AG09309 (cell line): ENCODE measurements at places on chromosomes 16 and 17.

- DNase-seq: no peak
Observed at GRCh38 chr17:44760474-44761308, 1.9 kb downstream of the ADAM11 start.

GRCh38 chr17:39573447-39574298 is 34.0 kb downstream of the NEUROD2 start:
- DNase-seq: no peak

DNA sequence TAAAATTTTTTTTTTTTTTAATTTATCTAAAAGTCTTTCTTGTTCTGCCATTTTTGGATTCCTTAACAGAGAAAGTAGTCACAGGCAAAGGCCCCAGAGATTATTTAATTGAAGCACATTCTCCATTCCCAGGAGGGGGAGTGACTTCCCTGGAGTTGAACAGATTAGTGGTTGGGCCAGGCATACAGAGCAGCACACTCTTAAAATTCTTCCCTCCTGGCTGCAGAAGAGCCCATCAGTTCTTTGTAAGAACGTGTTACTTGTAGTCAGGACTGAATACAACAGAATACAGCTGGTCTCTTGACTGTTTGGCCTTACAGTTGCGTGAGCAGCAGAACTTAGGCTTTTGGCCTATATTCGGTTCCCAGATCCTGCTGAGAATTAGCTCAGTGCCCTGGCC is 1.8 kb downstream of the ALKBH5 start:
- no peak for DNase-seq

DNA sequence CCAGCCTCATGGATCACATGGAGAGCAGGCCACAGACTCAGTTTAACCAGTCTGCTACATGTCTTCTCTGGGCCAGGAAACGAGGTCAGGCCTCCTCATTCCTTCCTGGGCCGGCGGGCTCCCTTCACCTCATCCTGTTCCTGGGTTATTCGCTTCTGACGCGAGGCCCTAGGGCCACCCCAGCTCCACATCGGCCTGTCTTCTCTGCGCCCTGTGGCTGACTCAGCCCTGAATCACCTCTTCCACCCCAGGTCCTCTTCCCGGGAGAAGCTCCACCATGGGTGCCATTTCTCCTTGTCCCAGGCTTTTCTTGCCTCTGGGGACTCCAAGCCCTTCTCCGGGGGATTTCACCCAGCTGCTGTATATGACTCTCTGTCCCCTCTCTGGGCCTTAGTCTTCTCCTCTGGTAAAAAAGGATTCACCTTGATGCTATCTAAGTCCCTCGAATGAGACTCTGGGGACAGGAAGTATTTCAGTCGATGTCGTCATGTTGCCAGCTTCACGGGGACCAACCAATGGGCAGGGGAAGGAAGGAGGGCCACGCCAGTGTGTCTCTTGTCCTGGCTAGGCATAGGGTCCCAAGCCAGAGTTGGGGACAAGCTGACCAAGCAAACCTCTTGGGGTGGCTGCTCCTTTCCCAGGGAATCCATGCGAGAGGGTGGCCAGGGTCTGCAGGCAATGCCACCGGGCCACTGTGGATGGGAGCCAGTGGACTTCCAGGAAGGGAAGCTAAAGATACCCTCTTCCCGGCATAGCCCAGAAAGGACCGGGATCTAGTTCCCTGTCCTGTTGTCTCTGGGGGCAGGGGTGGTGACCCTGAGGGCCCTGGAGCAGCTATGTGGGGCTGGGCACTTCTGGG is 58.7 kb downstream of the SOCS3 start:
- no peak for DNase-seq

- DNase-seq: no peak
Observed at GRCh38 chr17:56779322-56779721, 54.4 kb downstream of the C17orf67 start.

GRCh38 chr16:50878966-50879615 is 137.2 kb downstream of the CYLD start:
- no peak for DNase-seq

- no peak for DNase-seq
Observed at GRCh38 chr16:79253100-79253631, 347.4 kb downstream of the MAF start.

DNA sequence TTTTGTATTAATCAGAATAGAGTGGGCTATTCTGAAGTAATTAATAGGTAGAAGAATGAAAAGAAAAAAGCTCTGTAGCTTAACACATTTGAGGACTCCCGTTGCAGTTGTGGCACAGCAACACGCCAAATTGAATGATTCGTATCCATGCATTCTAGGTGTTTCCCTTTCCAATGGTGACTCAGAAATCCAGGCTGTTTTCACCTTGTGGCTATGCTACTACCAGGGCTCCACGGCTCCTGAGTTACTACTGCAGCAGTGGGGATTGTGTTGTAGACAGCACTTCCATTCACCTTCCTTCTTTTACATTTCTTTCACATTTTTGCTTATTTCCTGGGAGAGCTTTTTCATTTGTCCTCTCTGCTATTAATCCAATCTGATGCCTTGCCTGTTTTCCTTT is 1616.4 kb downstream of the CDH8 start:
- DNase-seq: no peak

DNA sequence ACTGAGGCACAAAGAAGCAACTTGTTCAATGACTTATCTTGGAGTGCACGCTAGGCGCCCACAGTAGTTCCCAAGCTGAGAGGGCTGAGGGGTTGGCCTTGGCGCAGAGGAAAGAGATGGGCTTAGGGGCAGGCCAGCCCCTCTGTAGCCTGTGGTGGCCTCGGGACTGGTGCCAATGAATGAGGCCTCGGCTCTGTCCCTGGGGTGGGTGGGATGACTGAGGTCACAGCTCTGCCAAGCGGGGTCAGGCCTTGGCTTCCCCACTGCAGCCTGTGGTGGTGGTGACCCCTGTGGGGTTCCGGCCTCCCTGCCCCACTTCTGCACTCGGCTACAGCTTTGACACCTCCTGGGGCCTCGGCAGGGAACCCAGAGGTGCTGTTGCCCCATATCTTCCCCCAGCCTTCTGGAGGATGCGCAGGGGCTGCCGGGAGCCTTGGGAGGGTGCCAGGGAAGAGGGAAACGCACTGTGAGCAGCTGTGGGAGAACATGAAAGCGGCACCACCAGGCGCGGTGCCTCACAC is 46.0 kb downstream of the BEAN1 start:
- DNase-seq: no peak

GRCh38 chr17:55625521-55625920 is 97.1 kb downstream of the TMEM100 start:
- DNase-seq: no peak

GRCh38 chr17:78019976-78020716 is 61.6 kb downstream of the TNRC6C start:
- no peak for DNase-seq

DNA sequence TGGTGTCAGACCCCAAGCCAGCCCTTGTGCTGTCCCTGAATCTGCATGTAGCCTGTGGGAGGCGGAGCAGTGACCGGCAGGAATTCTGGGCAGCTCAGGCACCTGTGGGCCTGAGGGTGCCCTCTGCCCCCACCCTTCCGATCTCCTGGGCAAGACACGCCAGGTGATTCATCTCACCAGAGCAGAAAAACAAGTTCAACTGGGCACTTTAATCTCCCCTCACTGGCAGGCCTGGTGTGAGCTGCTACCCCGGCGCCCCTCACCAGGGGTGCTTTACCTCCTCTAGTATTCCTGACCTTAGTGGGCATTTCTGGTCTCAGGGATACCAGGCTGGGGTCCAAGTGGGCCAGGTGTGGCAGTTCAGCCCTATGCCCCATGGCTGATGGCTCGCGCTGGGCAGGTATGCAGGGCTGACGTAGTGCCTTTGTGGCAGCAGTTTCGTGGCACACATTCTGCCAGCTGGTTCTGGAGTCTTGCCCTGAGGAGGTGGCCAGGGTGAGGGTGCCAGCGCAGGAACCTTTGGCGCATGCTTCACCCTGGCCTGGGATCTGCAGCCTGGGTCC is 6.0 kb downstream of the ERBB2 start:
- no peak for DNase-seq

GRCh38 chr16:51210087-51210486 is 59.0 kb upstream of the SALL1 start:
- no peak for DNase-seq

DNA sequence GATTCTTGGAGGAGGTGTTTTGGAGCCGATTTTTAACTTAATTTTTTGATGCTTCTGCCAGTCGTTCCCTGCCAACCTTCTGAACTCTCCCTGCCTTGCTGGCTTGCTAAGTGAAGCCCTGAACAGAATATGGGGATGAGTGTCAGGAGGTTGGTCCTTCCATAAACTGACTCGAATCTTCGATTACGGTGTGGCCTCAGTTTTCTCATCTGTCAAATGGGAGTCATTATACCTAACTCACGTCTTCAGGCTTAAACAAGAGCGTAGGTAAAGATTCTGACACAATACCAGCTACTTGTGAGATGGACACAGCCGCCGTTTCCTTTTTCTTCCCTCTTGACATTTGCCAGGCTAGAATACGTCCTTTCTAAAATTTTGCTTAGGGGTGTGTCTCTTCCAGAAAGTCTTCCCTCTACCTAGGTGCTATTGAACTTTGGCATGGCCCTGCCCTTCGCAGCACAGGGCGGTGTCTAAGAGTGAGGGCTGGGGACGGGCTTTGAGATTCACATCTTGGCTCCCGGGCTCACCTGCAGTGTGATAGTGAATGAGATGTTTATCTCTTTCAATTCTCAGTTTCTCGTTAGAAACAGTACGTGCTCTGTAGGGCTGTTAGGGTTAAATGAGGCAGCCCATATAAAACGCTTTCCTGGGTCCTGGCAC is 190.6 kb upstream of the SDK2 start:
- DNase-seq: no peak

DNA sequence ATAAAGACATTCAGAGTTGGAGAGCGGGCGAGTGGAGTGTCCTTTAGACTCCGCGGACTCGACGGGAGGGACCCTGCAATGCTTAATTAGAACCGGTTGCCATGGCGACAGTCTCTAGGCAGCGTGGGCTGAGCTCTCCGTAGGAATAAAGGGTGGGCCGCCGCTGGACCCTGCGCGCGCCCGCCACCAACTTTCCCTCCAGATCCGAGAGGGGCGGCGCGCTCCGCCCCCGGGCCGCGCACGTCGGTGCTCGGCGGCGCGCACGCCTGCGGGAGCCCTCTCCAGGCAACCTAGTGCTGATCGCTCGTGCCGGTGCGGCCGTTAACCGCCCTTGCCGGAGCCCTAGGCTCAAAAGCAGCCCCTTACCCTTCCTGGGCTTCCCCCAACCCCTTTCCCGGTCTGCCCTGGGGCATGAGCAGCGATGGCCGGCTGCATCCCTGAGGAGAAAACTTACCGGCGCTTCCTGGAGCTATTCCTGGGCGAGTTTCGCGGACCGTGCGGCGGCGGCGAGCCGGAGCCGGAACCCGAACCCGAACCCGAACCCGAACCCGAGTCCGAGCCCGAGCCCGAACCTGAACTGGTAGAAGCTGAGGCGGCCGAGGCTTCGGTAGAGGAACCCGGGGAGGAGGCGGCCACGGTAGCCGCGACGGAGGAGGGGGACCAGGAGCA is at the start of gene PPM1E:
TSS of gene PPM1E (plus strand) at position 278 of the 669 bp plus-strand sequence.
- no peak for DNase-seq

DNA sequence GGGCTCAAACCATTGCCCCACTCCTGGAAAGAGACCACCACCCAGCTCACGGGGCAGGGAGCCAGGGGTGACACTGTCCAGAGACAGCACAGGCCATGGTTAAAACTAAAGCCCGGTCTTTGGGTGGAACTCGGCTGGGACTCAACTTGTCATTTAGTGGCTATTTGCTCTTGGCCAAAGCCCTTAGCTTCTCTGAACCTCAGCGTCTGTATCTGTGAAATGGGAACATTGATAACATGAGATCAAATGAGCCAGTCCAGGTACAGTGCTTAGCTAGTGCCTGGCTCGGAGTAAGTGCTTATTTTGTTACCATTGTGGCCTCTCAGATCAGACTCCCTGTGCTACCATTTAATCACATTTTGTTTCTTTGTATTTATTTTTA is 48.5 kb downstream of the RTN4RL1 start:
- no peak for DNase-seq

GRCh38 chr16:3188925-3189825 is 1.2 kb downstream of the OR1F1 start:
- DNase-seq: no peak

DNA sequence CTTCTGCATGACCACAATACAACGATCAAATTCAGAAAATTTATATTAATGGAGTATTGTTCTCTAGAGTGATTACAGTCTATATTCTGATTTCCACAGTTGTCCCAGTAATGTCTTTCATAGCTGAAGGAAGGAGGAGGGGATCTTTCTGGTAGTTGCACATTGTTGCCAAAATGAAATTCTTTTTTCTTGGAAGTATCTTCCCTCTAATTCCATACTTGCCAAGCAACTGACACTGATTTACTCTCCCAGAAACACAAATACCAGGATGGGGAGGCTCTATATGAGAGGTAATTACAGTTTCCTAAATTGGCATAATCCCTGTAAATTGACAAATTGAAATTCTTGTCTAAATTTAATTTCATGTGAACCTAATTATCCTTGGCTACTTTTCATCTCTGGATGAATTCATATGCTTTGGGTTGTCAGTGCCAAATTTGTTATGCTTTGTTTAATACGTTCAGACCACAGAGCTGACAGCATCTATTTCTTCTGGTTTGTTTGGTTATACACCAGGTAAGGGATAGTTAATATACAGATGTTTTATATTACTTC is 30.0 kb downstream of the NOL11 start:
- DNase-seq: no peak

- no peak for DNase-seq
Observed at GRCh38 chr17:53270936-53271335, 551.8 kb upstream of the KIF2B start.

DNA sequence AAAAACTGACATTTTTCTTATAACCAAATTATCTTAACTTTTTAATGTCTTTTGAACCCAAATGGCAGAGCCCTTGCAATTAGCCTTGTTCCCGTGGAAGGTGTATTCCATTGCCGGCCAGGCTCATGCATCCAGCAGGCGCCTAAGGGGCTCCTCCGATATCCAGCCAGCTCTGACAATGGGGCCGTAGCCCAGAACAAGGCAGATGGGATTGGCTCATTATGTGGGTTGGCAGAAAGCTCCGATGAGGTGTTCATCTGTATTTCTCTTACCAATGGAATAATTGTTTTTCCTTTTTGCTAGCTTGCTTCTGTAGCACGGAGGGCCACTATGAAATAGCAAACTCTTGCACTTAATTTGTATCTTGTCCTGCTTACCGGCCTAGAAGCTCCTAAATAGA is 208.2 kb upstream of the CHMP6 start:
- no peak for DNase-seq

DNA sequence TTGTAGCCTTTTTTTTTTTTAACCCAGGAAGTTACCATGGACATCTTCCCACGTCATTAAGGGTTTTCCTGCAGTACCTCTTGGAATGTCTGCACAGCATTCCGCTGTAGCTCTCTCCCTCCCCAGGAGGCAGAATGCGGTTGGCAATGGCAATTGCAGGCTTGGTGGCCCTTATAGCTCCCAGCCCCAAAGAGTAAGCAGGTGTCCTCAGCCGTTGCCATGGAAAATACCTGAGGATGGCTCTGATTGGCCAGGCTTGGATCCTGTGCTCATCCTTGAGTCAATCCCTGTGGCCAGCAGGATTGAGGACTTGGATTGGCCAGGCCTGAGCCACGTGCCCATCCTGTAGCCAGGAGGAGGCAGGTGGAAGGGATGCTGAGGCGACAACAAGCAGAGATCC is 15.5 kb upstream of the TIMP2 start:
- no peak for DNase-seq

DNA sequence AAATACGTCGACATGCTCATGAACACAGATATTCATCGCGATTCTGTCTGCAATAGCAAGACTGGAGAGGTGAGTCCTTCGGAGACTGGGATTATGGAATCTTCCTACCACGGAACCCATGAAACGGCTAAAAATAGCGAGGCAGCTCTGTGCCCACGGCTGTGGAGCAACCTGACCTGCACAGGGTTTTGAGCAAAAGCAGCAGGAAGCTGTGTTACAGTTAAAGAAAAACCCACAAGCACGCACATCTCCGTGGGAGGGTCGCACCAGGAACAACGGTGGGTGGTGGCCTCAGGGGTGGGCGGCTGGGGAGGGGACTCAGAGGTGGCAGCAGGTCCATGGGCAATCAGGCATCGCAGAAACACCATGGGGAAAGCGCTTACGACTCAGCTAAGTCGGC is 24.8 kb downstream of the SLC38A10 start:
- DNase-seq: no peak
